ENCODE measurements at places on chromosomes 13 and 19.

DNA sequence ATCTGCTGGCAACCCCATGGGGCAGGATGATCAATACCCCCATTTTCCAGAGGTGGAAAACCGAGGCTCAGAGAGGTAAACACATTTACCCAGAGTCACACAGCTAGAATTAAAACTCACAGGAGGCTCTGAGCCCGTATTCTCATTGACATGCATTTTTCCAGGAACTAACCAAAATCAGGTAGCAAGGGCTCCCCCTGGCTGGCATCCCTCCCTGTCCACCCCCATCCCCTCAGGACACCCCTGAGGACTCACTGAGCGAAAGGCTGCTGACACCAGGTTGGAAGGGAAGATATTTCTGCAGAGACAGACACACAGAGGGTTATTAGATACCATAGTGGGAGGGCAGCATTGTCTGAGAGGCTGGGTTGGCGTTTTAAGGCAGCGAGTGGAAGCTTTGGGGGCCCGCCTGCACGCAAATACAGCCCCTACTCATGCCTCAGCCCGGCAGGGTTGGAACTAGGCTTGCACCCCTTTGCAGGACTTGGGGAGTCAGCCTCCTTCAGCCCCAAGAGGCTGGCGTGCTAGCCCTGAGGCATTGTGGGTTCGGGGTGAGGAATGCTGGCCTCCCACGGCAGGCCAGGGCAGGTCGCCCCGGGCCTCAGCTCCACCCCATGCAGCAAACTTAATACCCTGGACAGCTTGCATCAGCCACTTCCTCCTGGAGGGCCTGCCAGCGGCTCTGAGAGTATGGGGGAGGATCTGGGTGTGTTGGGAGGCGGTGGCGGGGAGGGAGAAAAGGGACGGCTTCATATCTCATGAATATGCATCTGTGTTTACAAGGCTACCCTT, 3.9 kb downstream of the SLC1A5 start:
- no peak for DNase-seq

- DNase-seq: no peak
Observed at GRCh38 chr13:50589139-50589538, 254.4 kb downstream of the DLEU7 start.

DNA sequence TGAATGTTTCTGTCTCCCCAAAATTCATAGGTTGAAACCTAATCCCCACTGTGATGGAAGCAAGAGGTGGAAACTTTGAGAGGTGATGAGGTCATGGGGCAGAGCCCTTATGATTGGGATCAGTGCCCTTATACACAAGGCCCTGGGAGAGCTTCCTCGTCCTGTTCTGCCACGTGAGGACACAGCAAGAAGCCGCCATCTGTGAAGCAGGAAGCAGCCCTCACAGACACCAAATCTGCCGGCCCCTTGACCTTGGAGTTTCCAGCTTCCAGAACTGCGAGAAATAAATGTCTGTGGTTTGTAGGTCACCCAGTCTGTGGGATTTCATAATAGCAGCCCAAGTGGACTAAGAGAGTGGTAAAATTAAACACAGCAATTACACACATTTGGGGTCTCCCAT, 737.4 kb downstream of the UQCRFS1 start:
- DNase-seq: no peak

DNA sequence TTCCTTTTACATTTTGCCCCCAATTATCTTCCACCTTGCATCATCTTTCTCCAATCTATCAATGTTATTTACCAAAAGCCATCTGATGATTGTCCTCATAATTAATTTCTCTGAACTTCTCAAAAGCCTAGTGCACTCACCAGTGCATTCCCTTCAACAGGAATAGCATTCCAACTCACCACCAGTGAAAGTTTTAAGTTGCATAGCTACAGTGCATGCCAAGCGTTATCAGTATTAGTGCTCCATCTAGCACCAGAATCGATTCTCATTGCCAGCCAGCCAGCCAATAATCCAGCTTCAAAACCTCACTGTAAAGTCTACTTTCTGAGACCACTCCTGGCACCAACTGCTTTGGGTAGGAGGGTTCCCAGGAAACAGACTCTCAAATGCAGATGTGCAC, 7.4 kb downstream of the MYCBP2 start:
- DNase-seq: no peak

- DNase-seq: no peak
Observed at GRCh38 chr19:39967561-39967960, 3.4 kb upstream of the PSMC4 start.

DNA sequence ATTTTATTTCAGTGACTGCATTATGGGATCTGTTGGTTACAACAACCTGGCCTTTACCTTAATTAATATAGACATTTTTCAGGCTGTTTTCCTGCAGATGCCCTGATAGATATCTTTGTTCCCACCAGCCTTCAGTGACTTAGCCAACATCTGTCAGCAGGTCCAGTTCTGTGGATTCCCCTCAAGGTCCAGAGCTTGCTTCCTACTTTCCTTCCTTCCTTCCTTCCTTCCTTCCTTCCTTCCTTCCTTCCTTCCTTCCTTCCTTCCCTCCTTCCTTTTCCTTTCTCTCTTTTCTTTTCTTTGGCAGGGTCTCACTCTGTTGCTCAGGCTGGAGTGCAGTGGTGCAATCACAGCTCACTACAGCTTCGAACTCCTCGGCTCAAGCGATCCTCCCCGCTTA, 14.4 kb upstream of the CYP2B6 start:
- DNase-seq: no peak

DNA sequence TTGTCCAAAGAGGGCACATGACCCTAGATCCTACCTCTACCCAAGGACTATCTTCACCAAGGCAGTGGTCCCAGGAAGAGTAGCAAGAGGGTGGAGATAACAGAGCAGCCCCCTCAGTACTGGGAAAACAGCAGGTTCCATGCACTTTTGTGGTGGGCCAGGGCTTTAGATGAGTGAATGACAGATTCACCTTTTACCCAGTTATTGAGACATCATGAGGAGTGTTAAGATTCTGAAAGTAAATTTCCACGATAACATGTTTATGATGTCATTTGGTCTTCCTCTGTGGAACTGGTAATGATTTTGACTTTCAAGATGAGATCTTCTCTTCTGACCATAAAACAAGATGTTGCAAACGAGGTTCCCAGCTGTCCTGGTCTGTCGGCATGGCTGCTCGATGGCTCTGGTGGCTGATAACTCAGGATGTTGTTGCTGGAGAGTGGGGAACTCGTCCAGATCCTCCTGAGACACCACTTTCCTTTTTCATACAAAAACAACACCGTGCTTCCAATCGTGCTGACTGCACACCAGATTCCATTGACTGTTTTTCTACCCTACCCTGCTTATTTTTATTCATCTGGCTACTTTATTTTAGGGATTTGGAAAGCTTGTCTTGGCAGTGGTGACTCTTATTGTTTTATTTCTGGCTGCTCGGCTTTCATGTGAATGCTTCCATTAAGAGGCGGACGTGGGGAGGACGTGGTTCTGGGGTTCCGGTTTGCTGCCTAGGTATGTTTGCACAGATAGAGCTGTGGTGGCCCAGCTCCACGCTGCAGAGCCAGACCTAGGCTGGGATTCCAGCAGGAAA, 88.5 kb downstream of the LRCH1 start:
- DNase-seq: no peak

- DNase-seq: no peak
Observed at GRCh38 chr19:29714953-29715700, at the start of gene C19orf12. C19orf12 (minus strand) TSS chr19:29715261; CDS start chr19:29708413, 6,848 bp downstream.

DNA sequence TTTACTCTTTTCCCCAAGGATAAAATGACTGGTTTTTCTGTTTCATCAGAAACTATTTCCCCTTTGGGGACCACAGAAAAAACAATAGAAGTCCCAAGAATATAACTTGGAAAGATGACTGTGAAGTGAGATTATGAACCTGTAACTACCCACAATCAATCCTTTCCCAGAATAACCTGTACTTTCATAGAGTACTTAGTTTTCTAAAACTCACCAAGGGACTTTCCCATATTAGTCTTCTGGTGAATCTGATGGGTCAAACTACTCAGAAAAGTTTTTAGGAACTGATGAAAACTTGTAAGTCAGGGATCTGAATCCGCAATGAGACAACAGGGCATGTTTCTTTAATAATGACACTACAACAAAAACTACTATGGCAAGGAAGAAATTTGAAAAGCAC, 62.6 kb downstream of the STK24 start:
- no peak for DNase-seq

GRCh38 chr13:39821977-39822376, 166.5 kb downstream of the COG6 start:
- no peak for DNase-seq

- no peak for DNase-seq
Observed at GRCh38 chr19:56988299-56988698, 131.5 kb upstream of the USP29 start.

- no peak for DNase-seq
Observed at GRCh38 chr13:101065329-101065728, 351.0 kb downstream of the NALCN start.

- DNase-seq: no peak
Observed at GRCh38 chr13:48648446-48648845, 5.3 kb upstream of the CYSLTR2 start.

GRCh38 chr13:37510441-37510840, 88.1 kb downstream of the POSTN start:
- DNase-seq: no peak

GRCh38 chr19:424546-424945, 15.6 kb upstream of the C2CD4C start:
- no peak for DNase-seq

DNA sequence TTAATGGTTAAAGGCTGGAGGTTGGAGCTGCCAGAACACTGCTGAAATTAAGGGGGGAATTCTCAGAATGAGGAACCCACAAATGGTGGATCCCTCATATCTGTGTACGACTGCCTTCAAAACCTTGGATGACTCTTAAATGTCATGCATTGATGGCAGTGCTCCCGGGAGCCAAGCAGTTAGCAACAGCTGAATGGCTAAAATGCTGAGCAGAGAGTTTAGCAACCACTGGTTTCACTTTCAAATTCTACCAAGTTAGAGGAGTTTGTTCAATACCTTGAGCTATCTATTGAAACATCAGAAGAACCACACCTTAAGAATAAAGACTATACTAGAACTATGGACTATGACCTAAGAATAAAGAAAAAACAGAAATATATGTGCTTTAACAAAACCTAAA, 41.4 kb downstream of the UQCRFS1 start:
- DNase-seq: no peak

GRCh38 chr19:49064768-49065611, at the start of gene NTF4:
NTF4 (minus strand) TSS chr19:49064818; CDS start chr19:49061997, 2,821 bp downstream.
- no peak for DNase-seq

GRCh38 chr13:54486421-54487166, 1458.0 kb downstream of the OLFM4 start:
- DNase-seq: no peak

- no peak for DNase-seq
Observed at GRCh38 chr13:60690604-60691003, 293.6 kb downstream of the TDRD3 start.

DNA sequence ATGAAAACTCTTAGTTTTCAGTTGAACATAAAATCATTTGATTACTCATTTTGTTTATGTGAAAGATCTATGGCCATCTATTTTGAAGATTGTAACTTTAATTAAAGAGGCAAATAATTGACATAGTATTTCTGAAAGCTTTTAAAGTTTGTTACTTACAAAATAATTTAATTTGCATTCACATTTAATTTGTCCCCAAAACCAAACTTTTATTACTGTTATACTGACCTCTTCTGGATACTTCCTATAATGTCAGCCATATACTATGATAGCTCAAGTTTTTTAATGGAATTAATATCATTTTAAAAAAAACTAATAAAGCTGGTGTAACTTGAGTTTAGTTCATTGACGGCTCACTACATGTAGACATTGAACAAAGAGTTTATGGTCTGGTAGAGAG, 4.9 kb upstream of the SGCG start:
- no peak for DNase-seq

- no peak for DNase-seq
Observed at GRCh38 chr19:3778104-3778867, 6.3 kb upstream of the RAX2 start.

GRCh38 chr19:31666126-31666525, 316.9 kb upstream of the TSHZ3 start:
- DNase-seq: no peak

Data from Panc1 (cell line).